Stimulated activated CD4-positive, alpha-beta T cell treated with anti-CD3 and anti-CD28 coated beads, Interleukin-1b, Interleukin-23, amount 100 ng/mL, for 1 hour (primary cell): ENCODE measurements at places on chromosomes 6 and 20.

- no peak for DNase-seq
Measured at GRCh38 chr20:33281550-33282146, 1.4 kb upstream of the BPIFB1 start.

DNA sequence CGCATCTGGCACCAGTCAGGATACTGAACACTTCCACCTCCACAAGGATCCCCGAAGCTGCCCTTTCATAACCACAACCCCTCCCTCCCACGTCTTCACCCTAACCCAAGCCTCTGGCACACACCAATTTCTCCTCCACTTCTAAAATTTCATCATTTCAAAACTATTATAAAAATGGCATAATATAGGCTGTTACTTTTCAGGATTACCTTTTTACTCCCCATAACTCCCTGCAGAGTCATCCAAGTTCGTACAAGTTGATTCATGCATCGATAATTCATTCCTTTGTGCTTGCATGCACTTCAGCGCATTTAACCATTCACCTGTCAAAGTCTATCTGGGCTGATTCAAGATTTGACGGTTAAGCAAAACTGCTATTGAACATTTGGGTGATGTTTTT, 30.6 kb upstream of the LY86 start:
- no peak for DNase-seq

DNA sequence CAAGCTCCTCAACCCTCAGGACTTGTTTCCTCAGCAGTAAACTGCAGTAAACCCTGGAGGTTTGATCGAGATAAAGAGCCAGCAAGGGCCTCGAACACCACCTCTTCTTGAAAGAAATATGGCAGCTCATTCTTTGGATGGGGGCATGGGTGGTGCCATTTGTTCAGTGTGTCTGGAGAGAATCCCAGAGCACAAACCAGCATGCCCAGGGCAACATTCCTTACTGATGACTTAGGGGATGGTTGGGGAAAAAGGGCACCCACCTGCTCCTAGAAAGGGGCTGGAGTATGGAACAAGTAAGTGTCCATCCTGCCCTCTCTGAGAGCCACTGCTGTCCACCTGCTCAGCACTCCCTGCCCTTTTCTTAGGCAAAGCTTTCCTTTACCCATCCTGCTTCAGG, 31.3 kb upstream of the ZFAND3 start:
- DNase-seq: no peak

DNA sequence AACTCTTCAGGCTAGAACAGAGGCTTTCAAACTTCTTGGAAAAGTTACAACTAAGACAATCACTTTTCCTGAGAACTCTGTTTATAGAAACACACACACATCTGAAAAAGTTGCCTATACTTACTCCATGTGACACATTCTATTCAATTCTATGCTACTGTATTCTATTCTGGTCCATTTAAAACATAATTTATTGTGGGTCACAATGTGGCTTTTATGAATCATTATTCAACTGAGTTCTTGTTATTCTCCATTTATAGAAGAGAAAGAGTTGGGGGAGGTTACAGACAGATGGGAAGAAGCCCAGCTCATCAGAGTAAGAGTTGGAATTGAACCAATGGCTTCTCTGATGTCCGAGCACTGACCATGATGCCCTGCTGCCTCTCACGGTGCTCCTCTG, 21.6 kb upstream of the BCAS1 start:
- DNase-seq: no peak

- DNase-seq: no peak
Measured at GRCh38 chr6:156628805-156629204, 148.4 kb upstream of the ARID1B start.

GRCh38 chr6:84332139-84333034, 104.9 kb upstream of the CEP162 start:
- DNase-seq: no peak

DNA sequence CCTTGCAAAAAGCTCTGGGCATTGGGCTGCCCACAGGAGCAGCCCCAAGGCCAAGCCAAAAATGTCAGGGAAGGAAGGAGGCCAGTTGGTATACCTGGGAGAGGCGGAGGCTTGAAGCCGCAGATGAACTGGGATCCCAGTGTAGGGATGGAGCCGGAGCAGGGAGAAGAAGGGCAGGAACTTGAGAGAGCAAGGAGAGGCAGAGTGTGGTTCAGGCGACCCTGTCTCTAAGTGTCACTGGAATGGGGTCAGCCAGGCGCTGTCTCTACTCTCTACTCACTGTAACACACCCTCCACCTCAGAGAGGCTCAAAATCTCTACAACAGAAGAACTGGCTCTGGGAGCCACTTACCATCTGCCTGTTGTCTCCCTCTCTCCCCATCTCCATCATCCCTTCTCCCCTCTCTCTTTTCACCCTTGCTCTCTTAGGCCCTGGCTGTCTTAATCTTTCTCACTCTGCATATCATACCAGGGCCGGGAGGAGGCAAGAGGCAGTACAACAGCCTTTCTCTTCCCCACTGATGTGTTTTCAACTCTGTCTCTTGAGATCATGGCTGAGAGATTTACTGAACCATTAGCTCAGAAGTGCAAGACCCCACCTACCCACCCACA, 93.3 kb downstream of the CRYBG1 start:
- DNase-seq: no peak

GRCh38 chr6:80530103-80530502, 423.6 kb downstream of the BCKDHB start:
- DNase-seq: no peak

DNA sequence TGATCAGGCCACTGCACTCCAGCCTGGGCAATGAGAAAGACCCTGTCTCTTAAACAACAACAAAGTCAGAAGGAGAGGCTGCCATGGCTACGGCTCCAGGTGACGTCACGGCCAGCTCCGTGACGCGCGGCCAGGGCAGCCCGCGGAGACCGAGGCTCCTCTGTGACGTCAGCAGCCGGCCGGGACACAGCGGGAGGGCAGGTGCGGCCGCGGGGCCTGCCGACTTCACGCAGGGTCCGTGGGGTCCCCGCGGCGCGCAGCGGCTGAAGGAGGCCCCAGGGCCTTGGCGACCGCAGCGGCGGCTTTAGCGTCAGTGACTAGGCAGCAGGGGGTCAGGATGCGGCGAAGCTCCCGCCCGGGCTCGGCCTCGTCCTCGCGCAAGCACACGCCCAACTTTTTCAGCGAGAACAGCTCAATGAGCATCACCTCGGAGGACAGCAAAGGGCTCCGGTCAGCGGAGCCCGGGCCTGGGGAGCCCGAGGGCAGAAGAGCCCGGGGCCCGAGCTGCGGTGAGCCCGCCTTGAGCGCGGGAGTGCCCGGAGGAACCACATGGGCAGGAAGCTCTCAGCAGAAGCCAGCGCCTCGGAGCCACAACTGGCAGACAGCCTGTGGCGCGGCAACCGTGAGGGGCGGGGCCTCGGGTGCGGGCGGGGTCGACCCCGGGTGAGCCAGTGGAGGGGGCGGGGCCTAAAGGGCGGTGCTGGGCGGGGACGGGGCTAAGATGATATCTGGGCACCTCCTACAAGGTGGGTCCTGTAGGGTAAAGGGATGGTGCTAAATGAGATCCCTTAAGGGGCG, at the start of gene SPAG4:
Gene SPAG4 (plus strand): TSS at position 163 of the 798 bp plus-strand sequence. CDS start 175 bp downstream, at position 338.
- DNase-seq: peak; percentile 100

GRCh38 chr6:158905277-158905676, 86.1 kb upstream of the EZR start:
- DNase-seq: no peak

- no peak for DNase-seq
Measured at GRCh38 chr20:17556837-17557674, 12.8 kb upstream of the DSTN start.

GRCh38 chr6:8420031-8420588, 15.2 kb downstream of the SLC35B3 start:
- no peak for DNase-seq

DNA sequence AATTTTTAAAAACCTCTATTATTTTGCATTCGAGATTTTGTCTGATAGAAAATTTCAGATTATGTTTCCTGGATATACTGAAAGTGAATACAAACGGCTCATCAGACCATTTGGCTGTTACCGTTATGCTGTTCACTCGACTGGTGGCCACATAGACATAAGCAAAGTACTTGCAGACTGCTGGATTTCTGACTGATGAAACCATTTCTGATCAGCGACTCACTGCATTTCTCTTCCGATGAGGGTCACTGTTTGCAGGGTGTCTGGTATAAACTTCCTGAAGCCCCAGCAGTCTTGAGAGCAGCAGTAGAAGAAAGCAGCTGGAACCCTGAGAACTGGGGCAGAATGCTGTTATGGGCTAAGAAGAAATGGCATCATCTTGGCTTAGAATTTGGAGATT, 17.7 kb downstream of the SNX9 start:
- no peak for DNase-seq

GRCh38 chr6:101803136-101803535, 409.6 kb downstream of the GRIK2 start:
- DNase-seq: no peak

DNA sequence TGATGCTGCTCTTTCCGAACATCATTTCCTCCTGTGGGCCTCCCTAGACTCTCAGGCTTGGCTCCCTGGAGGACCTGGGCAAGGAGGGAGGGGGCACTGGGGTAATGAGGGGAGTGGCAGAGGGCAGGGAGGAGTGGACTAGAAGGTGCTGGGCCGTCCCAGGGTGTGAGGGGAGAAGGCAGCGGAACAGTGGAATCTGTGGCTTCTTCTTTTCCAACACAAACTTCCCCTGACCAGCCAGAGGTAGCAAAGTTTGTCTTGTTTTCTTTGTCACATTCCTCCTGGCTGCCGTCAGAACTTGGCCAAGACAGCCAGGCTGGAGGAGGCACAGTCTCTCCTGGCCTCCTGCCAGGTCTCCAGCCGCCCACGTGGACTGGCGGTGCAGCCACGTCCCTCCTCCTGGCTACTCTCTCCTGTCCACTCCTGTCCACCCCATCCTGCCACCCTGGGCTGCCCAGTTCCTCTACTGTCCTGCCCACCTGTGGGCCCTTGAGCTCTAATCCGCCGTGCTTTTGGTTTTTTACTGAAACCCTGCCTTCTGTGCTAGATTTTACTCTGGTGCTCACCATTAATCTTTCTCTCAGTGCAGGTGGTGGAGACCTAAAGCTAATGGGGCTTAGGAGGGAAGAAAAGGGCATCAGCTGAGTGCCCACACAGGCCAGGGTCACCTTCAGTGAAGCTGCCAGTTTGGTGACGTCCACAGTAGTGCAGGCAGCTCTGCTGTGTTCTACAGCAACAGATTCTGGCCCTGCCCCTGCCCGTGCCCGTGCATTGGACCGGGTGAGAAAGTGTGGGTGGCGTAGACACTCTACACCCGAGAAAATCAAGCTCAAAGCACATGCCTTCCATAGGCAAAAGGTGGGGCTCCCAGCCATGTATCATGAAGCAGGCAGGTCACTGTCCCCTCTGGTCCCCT, 2.8 kb upstream of the CDSN start:
- DNase-seq: no peak

GRCh38 chr20:54524849-54525248, 49.5 kb downstream of the DOK5 start:
- no peak for DNase-seq

DNA sequence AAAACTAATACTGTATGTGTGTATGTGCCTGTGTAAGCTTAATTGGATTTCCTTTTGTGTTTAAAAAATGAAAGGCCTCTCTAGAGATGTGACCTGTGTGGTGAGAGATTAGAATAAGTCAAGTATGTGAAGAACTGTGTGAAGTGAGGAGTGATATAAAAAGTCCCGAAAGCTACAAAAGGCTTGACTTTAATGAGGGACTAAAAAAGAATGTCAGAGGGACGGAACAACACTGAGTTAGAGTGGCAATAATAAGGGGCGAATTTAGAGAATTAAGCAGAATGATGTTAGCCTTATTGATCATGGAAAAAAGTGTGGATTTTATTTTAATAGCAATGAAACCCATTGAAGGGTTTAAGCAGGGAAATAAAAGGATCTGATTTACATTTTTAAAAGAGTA, 1281.2 kb upstream of the ADGRB3 start:
- no peak for DNase-seq

DNA sequence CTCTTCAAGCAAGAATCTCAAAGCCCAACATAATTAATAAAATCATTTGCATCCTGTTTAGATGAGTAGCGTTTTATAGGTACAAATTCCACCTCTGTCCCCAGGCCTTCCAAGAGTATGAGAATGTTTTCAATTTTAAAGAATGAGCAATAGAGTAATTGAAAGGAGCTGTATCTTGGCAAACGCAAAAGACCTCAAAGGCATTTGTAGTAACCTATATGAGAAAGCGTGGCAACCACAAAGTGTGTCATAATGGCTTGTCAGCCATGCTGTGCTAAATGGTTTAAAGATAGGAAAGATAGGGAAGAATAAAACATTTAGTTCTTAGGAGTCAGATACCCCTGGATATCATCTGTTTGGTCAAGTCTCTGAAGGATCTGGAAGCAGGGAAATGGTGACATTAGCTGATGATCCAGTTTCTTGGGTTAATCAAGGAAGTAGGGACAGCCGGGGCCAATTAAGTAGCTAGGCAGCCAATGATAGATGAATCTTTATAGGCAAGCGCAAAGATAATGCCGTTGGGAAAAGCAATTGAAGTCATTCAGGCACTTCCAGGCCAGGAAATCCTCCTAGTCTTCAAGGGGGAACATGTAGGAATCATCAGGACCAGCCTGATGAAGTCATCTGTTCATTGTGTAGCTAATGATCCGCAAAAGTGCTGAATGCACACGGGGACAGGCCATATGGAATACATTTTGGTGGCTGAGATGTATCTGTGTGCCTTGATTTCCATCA, 71.5 kb upstream of the ISM1 start:
- DNase-seq: no peak

GRCh38 chr20:56422076-56422823, 10.2 kb downstream of the CASS4 start:
- DNase-seq: no peak

DNA sequence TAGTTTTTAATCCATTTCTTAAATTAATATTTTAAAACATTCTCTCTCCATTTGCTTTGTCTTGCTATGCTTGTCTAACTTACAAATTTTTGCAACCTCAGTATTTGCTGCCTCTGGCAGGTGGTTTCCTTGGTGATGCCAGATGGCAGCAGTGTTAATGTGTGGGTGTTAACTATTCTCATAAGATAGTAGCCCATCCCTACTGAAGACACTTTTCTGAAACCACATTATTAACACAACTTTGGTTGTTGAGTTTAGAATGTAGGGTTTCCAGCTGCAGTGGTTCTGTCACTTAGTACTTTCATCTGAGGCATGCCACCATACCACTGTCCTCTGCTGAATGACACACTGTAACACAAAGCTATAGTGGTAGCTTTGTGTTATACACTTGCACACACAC, 75.1 kb downstream of the MYO6 start:
- no peak for DNase-seq

DNA sequence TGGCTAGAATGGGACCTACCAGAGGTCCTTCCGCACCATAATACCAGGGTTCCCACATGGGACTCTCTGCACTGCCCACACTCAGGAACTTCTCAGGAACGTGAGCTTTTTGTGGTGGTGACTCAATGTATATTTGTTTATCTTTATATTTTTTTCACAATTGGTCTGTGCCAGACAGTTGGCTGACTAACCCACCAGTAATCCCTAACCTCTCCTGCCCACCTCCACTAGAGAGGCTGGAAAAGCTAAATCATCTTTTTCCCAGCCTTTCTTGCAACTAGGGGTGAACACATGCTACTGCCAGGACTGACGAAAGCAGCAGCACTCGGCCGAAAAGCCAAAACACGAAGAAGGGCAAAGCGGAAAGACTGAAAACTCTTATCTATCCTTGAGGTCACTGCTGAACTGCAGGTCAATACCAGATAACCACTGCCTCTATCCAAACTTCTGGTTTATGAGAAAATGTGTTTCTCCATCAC, 112.9 kb downstream of the TRERF1 start:
- DNase-seq: no peak
